Nucleus accumbens (tissue), 56 donors: ENCODE measurements at places on chromosomes 12 and 14.
A peak's percentile ranks its signal among the peaks of the same experiment; 100 is the strongest.

- DNase-seq = peak; percentile 12
Measured at GRCh38 chr14:32657081-32657480, 281.6 kb upstream of the NPAS3 start.

DNA sequence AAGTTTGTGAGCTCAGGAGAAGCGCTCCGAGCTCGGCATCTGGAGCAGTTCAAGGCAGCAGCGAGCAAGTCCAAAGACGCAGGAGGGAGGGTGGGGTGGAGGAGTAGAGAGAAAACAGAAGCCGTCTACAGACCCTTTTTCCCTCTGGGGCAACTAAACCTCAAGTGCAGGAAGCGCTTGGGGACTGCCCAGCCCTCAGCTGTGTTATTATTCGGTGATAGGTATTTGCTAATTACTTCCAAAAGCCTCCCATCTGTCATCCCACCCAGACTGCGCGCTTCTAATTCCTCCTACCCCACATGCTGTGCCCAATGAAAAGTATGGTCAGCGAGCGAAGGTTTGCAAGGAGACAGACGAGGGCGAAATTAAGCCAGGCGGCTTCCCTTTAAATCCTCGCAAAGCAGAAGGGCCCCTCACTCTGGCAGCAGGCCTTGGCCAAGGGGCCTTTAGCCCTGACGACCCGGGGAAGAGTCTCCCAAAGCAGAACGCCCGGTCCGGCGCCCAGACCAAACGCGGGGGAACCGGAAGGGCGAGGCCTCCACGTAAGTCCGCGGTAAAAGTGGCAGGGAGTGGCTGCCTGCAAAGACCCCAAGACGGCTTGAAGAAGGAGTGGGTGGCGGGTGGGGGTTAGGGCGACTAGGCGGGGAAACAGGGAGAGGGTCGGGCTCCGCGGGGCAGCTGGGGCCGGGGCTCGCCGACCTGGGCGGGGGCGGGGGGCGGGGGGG is 507 bp upstream of the CD9 start:
- no peak for DNase-seq

GRCh38 chr14:51869411-51870100 is 9.1 kb downstream of the GNG2 start:
- no peak for DNase-seq

GRCh38 chr14:63852271-63852816 is 460 bp upstream of the SYNE2 start:
- no peak for DNase-seq

- DNase-seq = no peak
Measured at GRCh38 chr12:52676163-52676562, 4.0 kb downstream of the KRT1 start.

DNA sequence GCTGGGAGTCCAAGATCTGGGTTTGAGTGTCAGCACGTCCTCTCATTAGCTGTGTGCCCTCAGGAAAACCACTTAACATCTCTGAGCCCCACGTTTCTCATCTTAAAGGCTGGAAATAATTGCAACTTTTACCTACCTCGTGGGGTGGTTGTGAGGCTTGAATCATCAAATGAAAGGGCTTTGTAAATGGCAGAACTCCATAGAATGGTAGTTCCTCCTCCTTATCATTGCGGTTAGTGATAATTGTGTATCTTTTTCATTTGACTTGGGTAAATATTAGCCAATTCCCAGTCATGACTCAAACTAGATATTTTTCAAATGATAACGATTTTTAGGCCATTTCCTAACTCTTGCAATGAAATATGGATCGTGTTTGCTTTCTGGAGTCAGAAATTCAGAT is 205.5 kb downstream of the CHST11 start:
- no peak for DNase-seq

GRCh38 chr12:23889069-23889440 is 60.4 kb downstream of the SOX5 start:
- DNase-seq = no peak

GRCh38 chr14:60654334-60654821 is 5.1 kb upstream of the SIX1 start:
- no peak for DNase-seq

- no peak for DNase-seq
Measured at GRCh38 chr12:62264706-62265105, 4.5 kb downstream of the USP15 start.

DNA sequence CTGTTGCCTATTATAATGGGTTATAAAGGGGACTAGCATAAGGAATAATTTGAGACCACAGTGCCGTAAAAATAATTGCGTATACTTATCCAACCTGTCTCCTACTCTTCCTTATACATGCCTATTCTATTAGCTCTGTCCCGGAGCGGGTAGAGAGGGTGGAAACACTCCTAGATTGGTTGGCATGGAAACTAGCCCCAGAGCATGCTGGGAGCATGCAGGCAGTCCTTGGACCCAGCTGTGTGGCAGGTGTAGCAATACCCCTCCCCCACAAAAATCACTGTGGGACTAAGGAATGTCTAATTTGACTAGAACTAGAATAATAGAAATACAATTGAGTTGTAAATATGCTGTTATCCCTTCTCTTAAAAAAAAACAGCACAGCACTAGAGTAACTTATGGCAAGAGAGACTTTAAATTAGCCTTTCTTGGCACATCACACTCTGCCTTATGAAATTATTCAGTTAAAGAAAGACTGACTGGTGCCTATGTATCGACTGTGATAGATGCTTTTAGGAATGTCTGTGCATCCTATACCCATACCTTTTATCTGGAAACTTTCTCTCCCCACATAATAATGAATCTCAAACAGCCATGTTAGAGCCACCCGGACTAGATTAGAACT is 244.0 kb upstream of the DAAM1 start:
- peak; percentile 25 for DNase-seq

DNA sequence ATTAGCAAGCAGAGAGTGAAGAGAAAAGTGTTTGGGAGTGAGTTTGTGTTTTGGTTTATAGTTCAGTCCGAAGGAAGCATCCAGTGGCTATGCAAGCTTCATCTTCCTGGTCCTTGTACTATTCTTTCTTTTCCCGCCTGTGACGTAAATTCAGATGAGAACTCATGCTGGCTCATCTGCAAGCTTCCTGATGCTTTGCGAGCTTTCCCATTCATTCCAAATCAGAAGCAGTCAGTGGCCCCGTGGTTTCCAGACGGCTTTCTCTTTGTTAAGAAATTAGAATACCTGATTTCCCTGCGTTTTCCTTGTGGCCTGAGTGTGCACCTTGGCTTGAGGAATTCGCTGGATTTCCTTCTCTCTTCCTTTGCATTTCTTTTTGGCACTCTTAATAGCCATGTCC is 89.5 kb downstream of the TESC start:
- no peak for DNase-seq

GRCh38 chr14:23631702-23632460 is 4.3 kb upstream of the DHRS2 start:
- DNase-seq = peak; percentile 66

DNA sequence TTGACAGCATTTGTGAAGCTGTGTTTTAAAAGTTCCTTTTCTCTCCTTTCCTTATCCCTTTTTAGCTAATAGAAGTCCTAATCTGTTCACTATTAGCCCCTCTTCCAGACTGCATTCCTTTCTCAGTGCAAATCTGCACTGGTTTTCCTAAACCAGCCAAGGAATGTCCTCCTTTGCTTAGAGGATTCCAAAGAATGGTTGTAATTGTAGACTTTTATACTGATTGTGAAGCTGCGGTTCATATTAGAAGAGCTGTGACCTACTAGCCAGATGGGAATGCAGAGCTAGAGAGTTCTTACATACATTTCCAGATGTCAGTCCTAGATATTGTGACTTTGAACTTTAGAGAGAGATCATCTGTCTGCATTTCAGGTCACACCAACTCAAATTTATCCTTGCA is 79.8 kb downstream of the MYRFL start:
- no peak for DNase-seq

- peak; percentile 57 for DNase-seq
Measured at GRCh38 chr12:49331380-49332222, 5.4 kb downstream of the C1QL4 start.

DNA sequence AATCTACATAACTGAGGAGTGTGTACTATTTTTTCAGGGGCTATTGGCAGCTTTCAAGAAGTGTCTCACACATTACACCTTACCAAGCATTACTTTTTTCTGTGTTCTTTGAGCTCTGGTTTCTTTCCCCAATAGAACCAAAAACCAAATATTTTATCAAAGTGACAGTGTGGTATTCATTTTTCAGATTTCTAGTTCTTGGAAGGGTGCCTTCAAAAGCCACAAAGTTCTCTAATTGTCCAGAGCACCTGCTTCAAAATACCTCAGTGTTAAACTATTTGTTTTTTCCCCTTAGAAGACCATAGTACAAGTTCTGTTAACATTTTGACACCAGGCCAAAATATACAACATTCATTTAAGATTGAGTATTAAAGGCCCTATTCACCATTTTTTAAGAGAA is 515.7 kb downstream of the ETNK1 start:
- DNase-seq = no peak

DNA sequence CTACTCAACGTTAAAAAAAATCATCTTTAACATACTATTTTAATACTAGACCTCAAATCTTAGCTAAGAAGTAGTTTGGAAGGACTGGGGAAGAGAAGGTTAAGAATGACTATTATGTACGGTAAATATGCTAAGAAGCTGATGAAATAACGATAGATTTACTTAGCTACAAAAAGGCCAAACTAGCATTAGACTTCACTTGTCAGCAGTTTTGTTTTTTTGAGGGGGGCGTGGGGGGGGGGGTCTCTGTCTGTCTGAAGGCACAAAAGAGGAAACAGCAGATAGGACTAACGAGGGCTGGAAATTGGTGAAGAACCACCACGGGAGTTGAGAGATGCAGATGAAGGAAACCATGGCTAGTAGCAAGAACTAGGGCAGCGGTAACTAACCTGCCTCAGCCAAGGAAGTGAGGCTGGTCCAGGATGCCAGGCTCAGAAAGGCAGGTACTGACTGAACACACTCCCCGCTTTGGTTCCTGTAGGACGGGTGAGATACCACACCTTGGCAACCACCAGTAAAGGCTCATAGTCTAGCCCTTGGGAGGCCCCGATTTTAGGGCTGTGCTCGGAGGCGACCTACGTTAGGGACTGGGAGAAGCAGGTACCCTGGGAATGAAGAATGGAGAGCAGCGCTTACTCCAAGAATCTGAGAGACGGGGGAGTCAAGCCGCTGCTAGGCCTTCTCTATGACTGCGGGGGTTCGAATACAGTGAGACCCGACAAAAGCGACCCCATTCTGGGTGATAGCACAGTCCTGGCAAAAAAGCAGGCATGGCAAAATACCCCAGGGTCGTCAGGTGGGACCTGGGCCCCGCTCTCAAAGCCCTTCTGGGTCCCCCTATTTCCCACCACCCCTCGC is 675 bp downstream of the NEDD8 start:
- DNase-seq = no peak

DNA sequence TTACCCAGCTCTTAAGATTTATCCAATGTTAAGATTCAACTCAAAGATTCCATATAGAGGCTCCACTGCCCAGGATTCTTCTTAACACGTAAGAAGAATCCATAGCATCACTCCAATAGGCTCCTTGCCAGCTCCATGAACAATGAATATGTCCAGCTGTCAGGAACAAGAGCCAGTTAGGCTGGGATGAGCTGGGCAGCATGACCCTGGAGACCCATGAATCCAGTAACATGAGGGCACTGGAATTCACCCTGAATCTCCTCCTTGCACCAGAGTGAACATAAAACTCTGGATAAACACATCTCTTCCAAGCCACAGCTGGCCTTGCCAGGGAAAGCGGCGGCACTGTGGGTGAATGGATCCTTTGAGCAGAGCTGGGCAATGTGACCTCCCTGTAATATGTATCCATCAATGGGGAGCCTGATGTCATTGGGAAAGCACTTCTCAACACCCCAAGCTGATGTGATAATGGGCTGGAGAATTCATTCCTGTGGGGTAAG is 24.4 kb upstream of the TC2N start:
- peak; percentile 72 for DNase-seq

- DNase-seq = no peak
Measured at GRCh38 chr12:89671469-89671868, 37.2 kb downstream of the ATP2B1 start.

DNA sequence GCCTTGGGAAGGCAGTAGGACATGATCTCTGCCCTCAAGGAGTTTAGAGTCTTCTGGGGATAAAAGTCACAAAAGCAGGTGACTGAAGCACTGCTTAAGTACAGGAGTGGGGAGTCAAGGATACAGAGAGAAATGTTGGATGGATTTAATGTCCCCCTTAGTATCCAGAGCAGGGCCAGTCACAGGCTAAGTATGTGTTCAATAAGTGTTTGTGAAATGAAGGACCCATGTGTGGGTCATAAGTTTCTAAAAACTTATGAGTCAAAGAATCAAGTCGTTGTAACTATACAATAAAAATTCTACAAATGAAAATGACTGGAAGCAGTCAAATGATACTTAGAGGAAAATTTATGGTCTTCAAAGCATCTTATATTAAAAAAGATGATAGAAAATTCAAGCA is 25.1 kb downstream of the KRT80 start:
- no peak for DNase-seq

DNA sequence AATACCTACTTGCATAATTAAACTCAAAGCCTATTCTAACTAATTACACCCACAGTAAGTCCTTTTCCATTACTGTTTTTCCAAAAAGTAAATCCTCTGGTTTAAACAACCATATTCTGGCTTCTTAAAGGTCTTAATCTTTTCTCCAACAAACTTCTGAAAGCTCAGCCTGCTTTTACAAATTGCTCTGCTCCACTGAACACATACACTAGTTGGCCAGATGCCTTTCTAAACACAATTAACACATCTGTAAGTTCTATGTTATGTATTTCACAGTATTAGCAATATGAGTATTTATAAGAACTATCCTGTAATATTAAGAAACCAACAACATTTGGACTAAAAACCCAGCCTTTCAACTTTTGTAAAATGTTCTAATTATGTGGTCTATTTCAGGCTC is 30.1 kb downstream of the PTPRB start:
- DNase-seq = no peak

DNA sequence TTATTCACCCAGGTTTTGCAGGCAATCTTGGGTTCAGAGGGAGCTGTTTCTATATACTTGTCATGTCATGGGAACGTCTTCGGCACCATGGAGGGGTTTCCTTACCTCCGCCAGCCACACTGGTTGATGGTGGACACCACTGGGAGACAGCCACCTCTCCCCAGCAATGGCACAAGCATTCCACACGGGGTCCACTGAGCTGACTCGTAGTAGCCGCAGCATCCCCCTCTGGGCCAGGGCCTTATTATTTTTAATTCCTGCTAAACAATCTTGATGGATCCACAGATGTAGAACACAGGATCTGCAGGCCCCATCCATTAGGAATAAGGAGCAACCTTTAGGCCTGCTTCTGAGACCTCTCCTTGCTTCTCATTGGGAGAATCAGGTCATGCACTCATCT is 132.9 kb downstream of the DICER1 start:
- DNase-seq = no peak

GRCh38 chr14:32977913-32978312 is 39.2 kb downstream of the NPAS3 start:
- no peak for DNase-seq

- no peak for DNase-seq
Measured at GRCh38 chr14:89921346-89921745, 33.2 kb downstream of the EFCAB11 start.

GRCh38 chr14:54928216-54928615 is 25.6 kb upstream of the GCH1 start:
- no peak for DNase-seq

GRCh38 chr12:40144023-40144422 is 38.1 kb upstream of the SLC2A13 start:
- no peak for DNase-seq
